ENCODE measurements at places on chromosomes 3 and 15. TPM values are rescaled to one million over a fixed set of nuclear protein-coding genes. Genes with fewer than 3 reads are reported as not detected.
A peak's percentile ranks its signal among the peaks of the same experiment; 100 is the strongest.

DNA sequence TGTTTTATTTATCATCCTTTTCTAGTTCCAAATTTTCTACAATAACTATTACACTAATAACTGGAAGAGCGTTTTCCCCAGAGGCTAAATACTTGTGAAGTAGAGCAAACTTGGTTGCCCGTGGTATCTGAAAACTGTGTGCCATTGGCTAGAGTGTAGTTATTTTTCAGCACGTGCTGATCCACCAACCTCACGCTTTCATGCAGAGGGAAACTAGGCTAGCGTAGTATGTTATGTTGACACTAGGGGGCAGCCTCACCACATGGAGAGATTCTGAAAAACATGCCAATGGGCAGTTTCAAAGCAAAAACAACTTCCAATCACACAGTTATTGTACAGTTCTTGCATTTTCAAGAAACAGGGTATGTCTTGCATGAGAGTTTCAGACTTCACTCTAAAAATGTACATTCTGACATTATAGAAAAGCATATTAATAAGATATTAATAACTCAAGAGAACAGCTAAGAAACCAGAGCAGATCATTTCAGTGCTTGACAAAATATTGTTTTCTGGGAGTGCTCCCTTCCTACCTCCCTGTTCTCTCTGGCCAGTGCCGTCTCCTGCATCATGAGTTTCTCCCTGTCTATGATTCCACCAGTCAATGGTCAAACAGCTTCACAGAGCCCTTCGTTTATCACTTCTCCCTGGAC lies 39.7 kb downstream of the SPATA12 start:
- no peak overlapping the region for H3K27ac ChIP-seq
- H3K27me3 ChIP-seq = no peaks in the 10 kb centered on the region
- peaks cover 8% of the 10 kb centered on the region for H3K4me1 ChIP-seq
- peak; percentile 81 for DNase-seq
- no peak overlapping the region for H3K4me3 ChIP-seq
- peaks cover 12% of the 10 kb centered on the region for H3K36me3 ChIP-seq

DNA sequence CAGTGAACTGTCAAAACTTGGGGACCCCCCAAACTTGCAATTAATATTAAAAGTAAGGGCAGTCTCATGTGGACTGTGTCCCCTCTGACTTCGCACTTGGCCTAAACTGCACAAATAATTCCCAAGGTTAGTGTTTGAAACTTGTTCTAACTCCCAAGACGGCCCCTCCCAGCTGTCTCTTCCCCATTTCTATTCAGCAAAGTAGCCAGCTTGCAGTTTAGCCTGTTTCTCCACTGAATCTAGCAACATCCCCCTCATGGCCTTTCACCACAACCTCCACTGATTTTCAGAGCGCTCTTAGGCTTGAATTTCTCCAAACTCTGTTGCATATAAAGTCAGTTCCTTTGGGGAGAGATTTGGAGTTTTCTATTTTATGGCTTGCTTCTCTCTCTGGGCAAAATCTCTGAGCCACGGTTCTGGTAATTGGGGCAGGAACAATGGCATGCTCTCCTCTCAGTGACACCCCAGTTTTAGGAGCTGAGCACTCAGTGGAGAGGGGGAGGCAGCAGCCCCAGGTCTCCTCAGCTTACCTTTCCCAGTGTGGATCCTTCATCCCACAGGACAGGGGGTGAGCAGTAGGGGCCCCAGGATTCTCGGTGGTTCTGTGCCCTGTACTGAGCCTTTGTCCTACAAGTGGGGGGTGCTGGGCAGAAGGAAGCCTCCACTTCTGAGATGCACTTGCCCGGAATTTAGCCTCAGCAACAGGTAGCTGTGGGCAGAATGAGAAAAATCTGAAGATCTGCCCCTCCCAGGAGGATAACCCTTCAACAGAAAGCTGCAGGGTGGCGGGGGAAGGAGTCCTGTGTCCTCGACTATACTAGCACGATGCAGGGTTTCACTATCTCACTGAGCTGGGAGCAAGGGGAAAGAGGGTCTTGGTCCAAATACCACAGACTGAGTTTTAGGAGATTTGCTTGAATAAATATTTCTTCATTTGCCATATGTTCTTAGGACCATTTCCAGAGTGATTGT lies 39.3 kb upstream of the GATA2 start:
- no peak overlapping the region for H3K27ac ChIP-seq
- no peak for DNase-seq
- no peak overlapping the region for H3K4me3 ChIP-seq
- H3K4me1 ChIP-seq = peaks cover 7% of the 10 kb centered on the region
- no peaks in the 10 kb centered on the region for H3K36me3 ChIP-seq

The PARP3 gene
- total RNA-seq = 2.0 TPM

DNA sequence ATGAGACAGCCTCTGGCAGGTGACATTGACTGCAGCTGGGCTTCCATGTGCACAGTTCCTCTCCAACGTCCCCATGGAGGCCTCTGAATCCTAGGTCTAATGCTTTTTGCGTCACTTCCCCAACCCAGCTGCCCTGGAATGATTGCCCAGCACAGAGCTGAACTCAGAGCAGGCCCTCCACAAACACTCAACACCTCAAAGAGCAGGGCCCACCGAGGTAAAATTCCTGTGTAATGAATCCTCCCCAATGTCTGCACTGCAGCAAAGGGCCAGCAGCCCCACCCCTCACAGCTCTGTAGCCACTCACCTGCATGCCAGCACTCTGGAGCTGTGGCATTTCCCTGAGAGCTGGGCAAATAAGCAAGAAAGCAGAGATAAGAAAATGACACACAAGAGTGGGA lies 42.6 kb upstream of the DUSP7 start:
- peaks cover 8% of the 10 kb centered on the region for H3K36me3 ChIP-seq
- no peaks in the 10 kb centered on the region for H3K4me1 ChIP-seq

The CD96 gene
- not detected for total RNA-seq

The THAP10 gene
- 8.0 TPM for total RNA-seq

The BNC1 gene
- not detected for total RNA-seq

- H3K4me3 ChIP-seq = no peak overlapping the region
- H3K36me3 ChIP-seq = no peaks in the 10 kb centered on the region
- no peaks in the 10 kb centered on the region for H3K27me3 ChIP-seq
- no peak for DNase-seq
Measured at GRCh38 chr3:47910233-47910632, 106.0 kb downstream of the MAP4 start.

The TUSC7 gene
- not detected for total RNA-seq
